ENCODE measurements at places on chromosomes 5 and 9. TPM values are rescaled to one million over a fixed set of nuclear protein-coding genes. Genes with fewer than 3 reads are reported as not detected.

The CYLC2 gene
- not detected for total RNA-seq

The OSMR gene
- total RNA-seq = 20.8 TPM

GRCh38 chr9:73118898-73119554 is 32.6 kb upstream of the ANXA1 start:
- H3K27me3 ChIP-seq = no peaks in the 10 kb centered on the region
- no peak overlapping the region for H3K27ac ChIP-seq
- H3K36me3 ChIP-seq = no peaks in the 10 kb centered on the region
- peaks cover 33% of the 10 kb centered on the region for H3K4me1 ChIP-seq
- no peak overlapping the region for H3K4me3 ChIP-seq

DNA sequence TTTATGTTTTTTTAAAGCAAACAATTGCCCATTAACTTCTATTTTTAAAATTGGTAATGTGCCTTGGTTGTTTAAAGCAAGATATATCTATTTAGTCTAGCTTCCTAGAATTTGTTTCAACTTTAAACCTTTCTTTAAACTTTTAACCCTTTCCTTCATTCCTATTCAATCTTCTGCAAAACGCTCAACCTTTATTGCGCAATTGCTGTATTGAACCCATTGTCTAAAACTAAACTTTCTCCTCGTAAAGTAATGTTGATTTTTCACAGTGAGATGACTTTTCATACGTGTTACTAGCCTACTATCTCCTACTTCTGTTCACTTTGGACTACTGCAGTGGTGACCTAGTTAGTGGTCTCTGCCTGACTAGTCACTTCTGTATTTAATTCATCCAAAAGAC is 63.3 kb downstream of the SMC5 start:
- no peak for DNase-seq
- no peak overlapping the region for H3K4me3 ChIP-seq
- H3K27me3 ChIP-seq = no peaks in the 10 kb centered on the region

- H3K27me3 ChIP-seq = no peaks in the 10 kb centered on the region
- H3K4me3 ChIP-seq = no peak overlapping the region
- no peak for DNase-seq
- peaks cover 3% of the 10 kb centered on the region for H3K36me3 ChIP-seq
- peaks cover 9% of the 10 kb centered on the region for H3K4me1 ChIP-seq
These were observed 34.5 kb downstream of the CRB2 start for GRCh38 chr9:123390337-123391135.

GRCh38 chr5:11076945-11077613 is 316.0 kb upstream of the DAP start:
- H3K27ac ChIP-seq = no peak overlapping the region
- peaks cover 8% of the 10 kb centered on the region for H3K27me3 ChIP-seq
- no peak overlapping the region for H3K4me3 ChIP-seq
- no peak for DNase-seq

GRCh38 chr5:86688406-86688805 is 70.7 kb downstream of the COX7C start:
- H3K4me1 ChIP-seq = no peaks in the 10 kb centered on the region
- no peak overlapping the region for H3K27ac ChIP-seq
- no peak overlapping the region for H3K4me3 ChIP-seq
- peaks cover 11% of the 10 kb centered on the region for H3K27me3 ChIP-seq
- no peaks in the 10 kb centered on the region for H3K36me3 ChIP-seq
